Panc1 (cell line): ENCODE measurements at places on chromosomes 6 and 20. TPM values are rescaled to one million over a fixed set of nuclear protein-coding genes. Genes with fewer than 3 reads are reported as not detected.

Gene HRH3
- 0.10 TPM for total RNA-seq

Gene KIAA0408
- 0.90 TPM for total RNA-seq

GRCh38 chr6:39082310-39082709 is 32.7 kb downstream of the SAYSD1 start:
- DNase-seq, result no peak

- no peak for DNase-seq
Measured at GRCh38 chr6:17892097-17892686, 95.2 kb downstream of the KIF13A start.

GRCh38 chr20:9054176-9054575 is 14.7 kb upstream of the PLCB4 start:
- no peak for DNase-seq

GRCh38 chr6:30821862-30822784 is 62.2 kb upstream of the DDR1 start:
- DNase-seq, result no peak

- peak; percentile 93 for DNase-seq
Measured at GRCh38 chr6:33271468-33272274, at the start of the genes RPS18 and VPS52. Gene RPS18 (plus strand): TSS chr6:33272075. CDS start chr6:33272120, 45 bp downstream. Gene VPS52 (minus strand): TSS chr6:33271876. CDS start chr6:33271675, 201 bp downstream.
